Suprapubic skin (tissue), 4 donors: ENCODE measurements at places on chromosomes 1 and 21. TPM values are rescaled to one million over a fixed set of nuclear protein-coding genes. Genes with fewer than 3 reads are reported as not detected.

The LAPTM5 gene
- total RNA-seq = 13.6 TPM

The FTCD gene
- total RNA-seq = not detected

The HCRTR1 gene
- not detected for total RNA-seq

The CLCA4 gene
- 1.9 TPM for total RNA-seq

The IQGAP3 gene
- 5.2 TPM for total RNA-seq

The KRTAP21-2 gene
- not detected for total RNA-seq

The CBS gene
- 3.3 TPM for total RNA-seq

The PUM1 gene
- total RNA-seq = 103 TPM

- H3K4me3 ChIP-seq = peak overlapping the region; percentile 80
- H3K4me1 ChIP-seq = peaks cover 20% of the 10 kb centered on the region
- no peak for DNase-seq
- H3K27ac ChIP-seq = peak overlapping the region; percentile 90
- H3K27me3 ChIP-seq = no peaks in the 10 kb centered on the region
These were observed 1.4 kb downstream of the SLC22A15 start for GRCh38 chr1:115977499-115978258.

- no peak for DNase-seq
- H3K27me3 ChIP-seq = no peaks in the 10 kb centered on the region
- no peaks in the 10 kb centered on the region for H3K36me3 ChIP-seq
- no peaks in the 10 kb centered on the region for H3K4me1 ChIP-seq
These were observed 7.5 kb upstream of the DPT start for GRCh38 chr1:168736520-168736919.

DNA sequence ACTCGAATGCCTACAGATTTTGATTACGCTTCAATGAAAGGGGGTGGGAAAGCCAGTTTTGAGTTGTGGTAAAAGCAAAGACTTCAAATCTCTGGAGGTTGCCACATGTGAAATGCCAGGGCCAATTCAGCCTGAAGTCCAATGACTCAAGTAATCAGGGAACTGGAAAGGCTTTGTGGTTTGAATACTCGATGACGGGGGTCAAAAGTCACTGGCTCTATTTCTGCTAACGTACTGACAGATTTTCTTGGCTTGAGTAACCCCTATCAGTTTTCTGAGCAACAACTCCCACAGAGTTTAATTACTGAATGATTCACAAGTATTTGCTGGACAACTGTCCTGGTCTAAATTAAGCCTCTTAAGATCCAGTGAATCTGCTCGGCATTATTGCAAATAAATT, 152.2 kb downstream of the SIPA1L2 start:
- no peak for DNase-seq
- H3K4me1 ChIP-seq = peaks cover 4% of the 10 kb centered on the region
- H3K36me3 ChIP-seq = no peaks in the 10 kb centered on the region
- no peak overlapping the region for H3K27ac ChIP-seq
- H3K4me3 ChIP-seq = no peak overlapping the region

- H3K27ac ChIP-seq = peak overlapping the region; percentile 78
- peaks cover 58% of the 10 kb centered on the region for H3K4me1 ChIP-seq
- peak overlapping the region; percentile 37 for H3K4me3 ChIP-seq
- no peaks in the 10 kb centered on the region for H3K27me3 ChIP-seq
- H3K36me3 ChIP-seq = peaks cover 31% of the 10 kb centered on the region
These were observed 4.3 kb upstream of the NADK start for GRCh38 chr1:1782399-1783221.

DNA sequence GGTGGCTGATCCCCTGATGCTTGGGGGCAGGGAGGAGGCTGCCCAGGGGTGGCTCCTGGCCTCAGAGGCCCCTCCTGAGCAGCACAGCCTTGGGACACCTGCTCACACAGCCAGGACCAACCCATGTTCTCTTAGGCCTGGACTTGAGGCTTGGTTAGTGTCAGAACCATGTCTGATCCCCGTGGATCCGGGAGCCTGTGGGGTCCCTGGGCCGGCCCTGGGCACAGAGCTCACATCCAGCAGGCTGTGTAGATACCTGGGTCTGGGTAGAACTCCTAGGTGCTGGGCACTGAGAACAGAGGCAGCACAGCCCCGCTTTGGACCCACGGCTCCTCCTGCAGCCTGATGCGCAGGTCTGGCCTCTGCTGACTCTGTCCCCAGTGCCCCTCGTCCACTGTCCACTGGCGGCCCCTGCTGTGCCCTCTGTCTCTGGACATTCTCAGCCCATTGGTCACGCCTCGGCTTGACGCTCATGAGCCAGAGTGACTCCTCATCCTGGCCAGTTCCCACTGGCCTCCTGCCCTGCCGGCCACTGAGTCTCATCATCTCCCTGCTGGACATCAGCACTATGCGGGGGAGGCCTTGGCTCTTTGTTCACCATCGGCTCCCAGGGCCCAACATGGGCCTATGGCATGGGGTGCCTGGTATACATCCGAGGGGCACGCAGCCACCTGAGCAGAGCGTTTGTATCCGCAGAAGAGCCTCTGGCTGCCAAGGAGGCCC, 70.2 kb downstream of the TRIM11 start:
- H3K4me3 ChIP-seq = no peak overlapping the region
- H3K36me3 ChIP-seq = peaks cover 18% of the 10 kb centered on the region
- no peaks in the 10 kb centered on the region for H3K4me1 ChIP-seq
- no peak overlapping the region for H3K27ac ChIP-seq
- H3K27me3 ChIP-seq = no peaks in the 10 kb centered on the region

DNA sequence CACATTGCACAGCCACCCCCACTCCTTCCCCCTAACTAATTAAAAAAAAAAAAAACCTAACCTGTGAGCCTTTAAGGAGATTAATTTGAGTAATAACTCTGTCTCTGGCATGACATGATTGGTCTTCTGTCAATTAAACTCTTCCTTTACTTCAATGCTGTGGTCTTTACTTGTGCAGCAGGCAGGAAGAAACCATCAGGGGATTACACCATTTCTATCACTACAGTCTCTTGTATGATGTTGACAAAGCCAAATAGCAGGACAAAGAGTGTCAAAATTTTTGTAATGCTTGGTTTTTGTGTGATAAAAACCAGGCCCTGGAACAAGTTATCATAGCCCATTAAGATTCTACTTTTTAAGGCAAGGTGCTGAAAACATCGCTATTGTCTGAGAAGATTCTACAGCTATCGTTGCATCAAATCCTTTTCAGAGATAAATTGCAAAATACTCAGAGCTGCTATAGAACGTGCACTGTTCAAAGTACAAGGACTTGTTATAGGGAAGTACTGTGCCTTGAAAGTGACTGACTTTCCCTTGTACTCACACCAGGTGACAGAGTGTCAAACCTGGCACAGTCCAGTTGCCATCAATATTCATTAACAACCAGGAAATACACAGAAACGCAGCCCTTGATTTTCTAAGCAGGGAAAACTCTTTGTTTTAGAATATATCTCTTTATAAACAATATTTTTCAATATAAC, 37.7 kb downstream of the LHX9 start:
- no peak for DNase-seq
- no peak overlapping the region for H3K4me3 ChIP-seq
- H3K27me3 ChIP-seq = no peaks in the 10 kb centered on the region
- H3K27ac ChIP-seq = no peak overlapping the region
- no peaks in the 10 kb centered on the region for H3K36me3 ChIP-seq
- H3K4me1 ChIP-seq = no peaks in the 10 kb centered on the region

DNA sequence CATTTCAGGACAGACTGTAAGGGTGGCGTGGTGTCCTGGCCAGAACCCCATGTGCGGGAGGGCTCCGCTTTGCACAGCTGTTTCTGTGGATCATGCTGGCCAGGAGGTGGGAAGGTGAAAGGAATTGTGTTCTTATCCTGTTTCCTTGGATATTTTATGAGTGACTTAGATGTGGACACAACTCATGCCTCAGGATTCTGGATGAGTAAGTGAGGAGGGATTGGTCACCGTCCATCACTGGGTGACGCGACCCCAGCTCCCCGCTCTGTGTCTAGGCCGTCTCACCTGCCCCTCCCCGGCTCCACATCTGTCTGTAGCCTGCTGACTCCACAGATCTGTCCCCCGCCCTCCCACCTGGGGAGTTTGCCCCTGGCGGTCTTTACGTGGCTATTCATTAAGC, 48.8 kb downstream of the PIK3CD start:
- no peaks in the 10 kb centered on the region for H3K27me3 ChIP-seq
- DNase-seq = no peak
- H3K27ac ChIP-seq = no peak overlapping the region

DNA sequence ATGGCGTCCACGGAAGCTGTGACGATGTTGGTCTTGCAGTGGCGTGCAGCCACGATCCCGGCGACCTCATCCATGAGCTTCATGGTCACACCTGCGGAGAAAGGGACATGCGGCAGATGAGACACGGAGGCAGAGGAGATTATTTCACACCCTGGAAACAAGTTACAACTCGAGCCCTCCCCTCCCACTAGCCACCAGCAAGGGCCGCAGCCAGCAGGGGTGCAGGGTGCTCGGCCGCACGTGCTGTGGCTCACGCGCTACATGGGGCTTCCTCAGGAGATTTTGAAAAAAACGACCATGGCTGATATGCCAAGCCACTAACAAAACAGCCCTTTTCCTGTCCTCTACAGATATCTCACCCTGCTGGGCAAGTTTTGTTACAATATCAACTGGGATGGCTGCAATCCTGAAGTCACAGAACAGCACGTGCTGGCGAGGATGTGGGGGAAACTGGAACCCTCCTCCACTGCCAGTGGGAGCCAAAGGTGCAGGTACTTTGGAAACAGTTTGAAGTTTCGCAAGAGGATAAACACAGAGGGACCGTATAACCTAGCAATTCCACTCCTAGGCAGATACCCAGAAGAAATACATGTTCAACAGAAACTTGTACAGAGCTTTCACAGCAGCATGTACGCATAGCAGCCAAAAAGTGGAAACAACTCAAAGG, 34.1 kb upstream of the GPR153 start:
- no peak overlapping the region for H3K27ac ChIP-seq
- no peak overlapping the region for H3K4me3 ChIP-seq
- peaks cover 13% of the 10 kb centered on the region for H3K36me3 ChIP-seq
- no peak for DNase-seq
- H3K4me1 ChIP-seq = peaks cover 4% of the 10 kb centered on the region

GRCh38 chr1:230919207-230919606, 50.9 kb upstream of the C1orf198 start:
- H3K27me3 ChIP-seq = no peaks in the 10 kb centered on the region
- DNase-seq = no peak
- H3K36me3 ChIP-seq = peaks cover 47% of the 10 kb centered on the region

- H3K4me1 ChIP-seq = no peaks in the 10 kb centered on the region
- peaks cover 8% of the 10 kb centered on the region for H3K36me3 ChIP-seq
- H3K4me3 ChIP-seq = no peak overlapping the region
- no peak for DNase-seq
These were observed 100.1 kb downstream of the MAN1A2 start for GRCh38 chr1:117467336-117467735.

DNA sequence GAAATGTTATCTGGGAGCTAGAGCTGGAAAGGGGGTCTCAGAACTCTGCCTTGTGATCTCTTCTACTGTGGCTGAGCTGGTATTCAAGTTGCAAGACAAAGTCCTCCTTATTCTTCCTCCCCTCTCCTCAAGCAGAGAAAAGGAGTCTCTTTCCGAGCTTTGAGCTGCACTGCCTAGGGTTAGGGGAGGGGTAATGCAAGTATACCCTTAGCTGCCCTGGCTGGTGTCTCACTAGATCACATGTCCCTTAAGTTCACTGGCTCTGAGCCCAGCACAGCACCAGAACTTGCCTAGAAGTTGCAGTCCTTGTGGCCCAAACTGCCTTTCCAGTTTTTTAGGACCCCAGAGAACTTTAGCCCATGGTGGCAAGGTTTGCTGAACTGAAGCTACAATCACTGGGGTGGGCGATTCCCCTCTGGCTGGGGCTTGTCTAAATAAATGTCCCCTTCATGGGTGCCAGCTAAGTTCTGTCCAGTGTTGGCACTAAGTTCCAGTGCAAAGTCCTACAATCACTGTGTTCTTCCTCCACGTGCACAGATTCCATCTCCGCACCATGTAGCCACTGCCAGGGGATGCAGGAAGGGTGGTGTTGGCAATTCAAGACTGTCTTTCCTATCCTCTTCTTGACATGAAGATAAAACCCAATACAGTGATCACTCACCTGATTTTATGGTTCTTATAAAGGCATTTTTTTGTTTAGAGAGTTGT, 22.7 kb upstream of the CHIA start:
- H3K27me3 ChIP-seq = peaks cover 26% of the 10 kb centered on the region
- peaks cover 9% of the 10 kb centered on the region for H3K4me1 ChIP-seq
- H3K4me3 ChIP-seq = no peak overlapping the region
- DNase-seq = no peak
- no peak overlapping the region for H3K27ac ChIP-seq
- H3K36me3 ChIP-seq = no peaks in the 10 kb centered on the region

DNA sequence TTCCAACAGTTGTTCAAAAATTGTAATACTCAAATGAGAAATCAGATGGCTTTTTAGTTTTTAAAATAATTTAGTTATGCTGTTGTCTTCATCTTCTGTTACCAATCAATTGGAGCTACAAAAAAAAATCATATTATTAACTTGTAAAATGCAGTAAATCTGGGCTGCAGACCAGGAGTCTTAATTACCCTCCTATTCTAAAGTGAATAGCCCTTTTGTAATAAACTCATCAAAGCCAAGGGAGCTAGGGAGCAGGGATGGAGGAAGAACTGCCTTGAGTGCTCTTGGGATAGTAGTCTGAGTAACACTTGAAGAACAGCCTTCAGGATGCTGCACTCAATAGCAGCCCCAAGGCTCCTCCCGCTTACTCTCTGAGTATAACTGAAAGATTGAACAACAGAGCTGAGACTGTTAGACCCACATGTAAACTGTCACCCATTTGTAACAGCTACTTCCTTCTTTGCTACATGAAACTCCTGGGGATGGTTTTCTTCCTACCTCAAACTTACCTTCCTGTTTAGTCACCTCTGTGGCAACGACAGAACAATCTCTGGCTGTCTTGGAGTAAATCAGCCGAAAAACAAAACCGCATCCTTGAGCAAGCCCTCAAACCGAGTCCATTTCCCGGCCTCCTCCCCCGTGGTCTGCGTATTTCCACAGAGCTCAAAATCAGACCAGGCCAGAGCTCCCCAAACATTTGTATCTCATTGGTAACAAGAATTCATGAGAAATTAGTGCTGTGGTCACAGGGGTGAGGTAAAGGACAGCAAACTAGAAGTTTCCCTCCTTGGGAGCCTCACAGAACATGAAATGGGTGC, 55.9 kb downstream of the CD58 start:
- DNase-seq = no peak
- no peaks in the 10 kb centered on the region for H3K36me3 ChIP-seq
- H3K4me1 ChIP-seq = peaks cover 4% of the 10 kb centered on the region
- H3K27me3 ChIP-seq = no peaks in the 10 kb centered on the region

- no peaks in the 10 kb centered on the region for H3K36me3 ChIP-seq
- peak; percentile 54 for DNase-seq
- H3K27me3 ChIP-seq = no peaks in the 10 kb centered on the region
- peak overlapping the region; percentile 91 for H3K27ac ChIP-seq
- H3K4me1 ChIP-seq = peaks cover 7% of the 10 kb centered on the region
These were observed 24.6 kb upstream of the ADARB1 start for GRCh38 chr21:45049714-45050344.

GRCh38 chr1:12012560-12013316, 6.6 kb upstream of the MIIP start:
- no peaks in the 10 kb centered on the region for H3K27me3 ChIP-seq
- H3K36me3 ChIP-seq = peaks cover 50% of the 10 kb centered on the region
- H3K4me3 ChIP-seq = no peak overlapping the region
- no peak overlapping the region for H3K27ac ChIP-seq

- H3K4me3 ChIP-seq = no peak overlapping the region
- H3K36me3 ChIP-seq = no peaks in the 10 kb centered on the region
- no peak overlapping the region for H3K27ac ChIP-seq
- no peaks in the 10 kb centered on the region for H3K27me3 ChIP-seq
These were observed 32.9 kb downstream of the TENT5C start for GRCh38 chr1:117638759-117639158.
